ENCODE measurements at places on chromosomes 13 and 19.
A peak's percentile ranks its signal among the peaks of the same experiment; 100 is the strongest.

GRCh38 chr13:112657850-112658445 lies 31.9 kb upstream of the ATP11A start:
- no peak for DNase-seq

DNA sequence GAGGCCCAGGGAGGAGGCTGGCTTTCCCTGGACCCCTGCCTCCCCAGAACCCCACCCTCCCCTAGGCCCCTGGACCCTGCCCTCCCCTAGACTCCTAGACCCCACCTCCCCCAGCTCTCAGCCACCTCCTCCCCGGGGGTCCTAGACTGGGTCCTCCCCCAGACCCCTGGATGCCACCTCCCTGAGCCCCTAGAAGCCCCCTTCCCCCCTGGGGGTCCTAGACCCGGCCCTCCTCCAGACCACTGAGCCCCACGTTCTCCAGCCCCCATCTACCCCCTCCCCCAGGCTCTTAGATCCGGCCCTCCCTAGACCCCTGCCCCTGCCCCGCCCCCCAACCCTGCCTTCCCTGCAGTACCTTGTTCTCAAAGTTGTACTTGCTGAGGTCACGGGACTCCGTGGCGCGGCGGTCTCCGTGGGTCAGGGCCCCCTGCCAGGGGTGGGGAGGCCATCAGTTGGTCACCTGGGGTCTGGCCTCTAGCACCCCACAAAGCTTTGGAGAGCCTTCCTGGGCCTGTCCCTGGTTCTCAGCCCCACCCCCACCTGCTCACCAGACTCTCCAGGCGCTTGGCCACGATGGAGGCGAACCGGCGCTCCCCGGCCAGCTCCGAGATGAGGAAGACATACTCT lies 8.0 kb downstream of the GPX4 start:
- no peak for DNase-seq

- DNase-seq, result peak; percentile 96
Observed at GRCh38 chr19:45691516-45692186, at the start of gene SNRPD2. Gene SNRPD2, minus strand, starts transcription at chr19:45691953. Its CDS starts 65 bp downstream, at chr19:45691888.

DNA sequence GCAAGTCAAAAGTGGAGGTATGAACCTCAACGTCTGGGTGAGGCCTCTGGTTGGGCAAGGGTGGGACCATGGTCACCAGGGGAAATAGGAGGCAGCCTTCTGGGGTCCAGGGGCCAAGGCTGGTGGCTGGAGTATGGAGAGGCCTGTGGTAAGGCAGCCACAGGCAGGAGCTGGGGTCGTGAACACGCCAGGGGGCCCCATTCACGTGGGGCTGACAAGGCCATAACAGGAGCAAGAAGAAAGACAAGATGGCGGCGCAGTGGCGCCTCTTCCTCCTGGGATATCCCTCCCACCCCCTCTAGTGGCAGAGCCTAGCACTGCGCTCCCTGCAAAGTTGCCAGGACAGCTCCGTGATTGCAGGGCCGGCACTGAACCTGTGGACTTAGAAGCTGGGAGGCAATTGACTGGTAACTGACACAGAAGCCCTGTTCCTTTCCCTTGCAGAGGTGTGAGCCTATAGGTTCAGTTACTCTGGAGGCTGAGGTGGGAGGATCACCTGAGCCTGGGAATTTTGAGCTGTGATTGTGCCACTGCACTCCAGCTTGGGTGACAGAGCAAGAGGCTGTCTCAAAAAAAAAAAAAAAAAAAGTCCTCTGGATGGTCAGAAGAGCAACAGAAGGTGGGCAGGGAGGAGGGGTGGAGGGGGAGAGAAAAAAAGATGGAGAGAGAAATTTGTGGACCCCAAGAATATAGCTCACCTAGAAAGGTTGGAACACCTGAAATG lies 19.7 kb upstream of the EDDM13 start:
- DNase-seq, result peak; percentile 77

DNA sequence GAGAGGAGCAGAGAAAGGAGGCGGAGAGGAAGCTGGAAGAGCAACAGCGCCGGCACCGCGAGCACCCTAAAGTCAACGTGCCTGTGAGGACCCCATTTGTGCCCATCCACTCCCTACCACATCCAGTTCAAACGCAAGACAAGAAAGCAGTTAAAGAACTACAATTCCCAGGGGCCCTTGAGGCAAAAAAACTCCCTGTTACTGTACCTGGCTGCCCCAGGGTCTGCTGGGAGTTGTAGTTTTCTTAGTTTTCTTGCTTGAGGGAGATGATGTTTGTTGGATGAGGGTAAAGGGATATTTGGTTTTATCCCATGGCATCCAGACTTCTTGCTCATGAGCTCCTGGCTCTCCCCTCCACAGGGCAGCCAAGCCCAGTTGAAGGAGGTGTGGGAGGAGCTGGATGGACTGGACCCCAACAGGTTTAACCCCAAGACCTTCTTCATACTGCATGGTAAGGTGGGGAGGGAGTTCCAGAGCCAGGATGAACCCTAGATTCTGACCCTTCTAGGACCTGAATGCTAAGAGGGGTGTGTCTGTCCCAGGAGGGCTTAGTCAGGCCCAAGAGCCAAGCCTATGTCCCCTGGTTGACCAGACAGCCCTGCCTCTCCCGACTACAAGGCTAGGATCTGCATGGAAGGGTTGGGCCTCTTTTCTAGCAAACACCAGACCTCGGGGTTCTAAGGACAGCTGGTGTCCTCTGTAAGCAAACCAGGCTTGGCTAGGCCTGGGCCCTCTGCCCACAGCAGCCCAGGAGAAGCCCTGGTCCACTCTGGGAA lies 13.2 kb downstream of the NUCB1 start:
- DNase-seq, result no peak

Measured in left lung (tissue), 14 donors.